Natural killer cell (primary cell): ENCODE measurements at places on chromosomes 12 and 14. TPM values are rescaled to one million over a fixed set of nuclear protein-coding genes. Genes with fewer than 3 reads are reported as not detected.

- DNase-seq: peak; percentile 38
Measured at GRCh38 chr12:46459111-46459510, 86.5 kb upstream of the SLC38A2 start.

DNA sequence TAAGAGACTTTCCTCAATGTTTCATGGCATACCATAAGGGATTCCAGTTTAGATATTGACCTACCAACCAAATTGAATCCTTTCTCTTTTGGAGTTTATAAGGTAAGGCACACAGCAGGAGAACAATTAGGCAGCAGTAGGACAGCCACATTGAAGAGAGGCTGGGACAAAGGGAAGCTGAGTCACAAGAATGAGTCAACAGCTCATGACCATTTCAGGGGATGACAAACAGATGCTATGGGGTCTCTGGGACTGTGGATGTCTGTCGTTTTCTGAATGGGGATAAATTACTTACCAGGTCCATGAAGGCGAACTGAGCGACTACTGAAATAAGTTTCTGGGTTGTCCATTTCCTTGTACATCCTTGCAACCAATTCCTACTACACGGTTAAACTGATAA, 48.6 kb upstream of the E2F7 start:
- DNase-seq: no peak

DNA sequence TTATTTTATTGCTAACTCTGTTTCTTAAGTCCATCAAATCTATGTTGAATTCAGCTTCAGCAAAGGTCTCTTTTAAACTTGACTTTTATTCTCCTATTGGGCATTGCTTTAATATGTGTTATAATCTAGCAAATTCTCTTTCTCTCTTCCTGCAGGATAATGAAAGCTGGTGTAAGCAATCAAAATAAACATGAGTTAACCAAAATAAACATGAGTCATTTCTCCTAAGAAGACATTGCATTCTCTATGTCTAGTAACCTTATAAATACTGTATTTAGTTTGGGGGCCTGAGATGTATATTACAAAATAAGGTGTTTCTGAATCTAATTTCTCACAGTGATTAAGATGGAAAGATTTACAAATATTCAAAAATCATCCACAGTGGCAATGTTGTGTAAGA, 739.1 kb upstream of the ATXN7L3B start:
- no peak for DNase-seq

DNA sequence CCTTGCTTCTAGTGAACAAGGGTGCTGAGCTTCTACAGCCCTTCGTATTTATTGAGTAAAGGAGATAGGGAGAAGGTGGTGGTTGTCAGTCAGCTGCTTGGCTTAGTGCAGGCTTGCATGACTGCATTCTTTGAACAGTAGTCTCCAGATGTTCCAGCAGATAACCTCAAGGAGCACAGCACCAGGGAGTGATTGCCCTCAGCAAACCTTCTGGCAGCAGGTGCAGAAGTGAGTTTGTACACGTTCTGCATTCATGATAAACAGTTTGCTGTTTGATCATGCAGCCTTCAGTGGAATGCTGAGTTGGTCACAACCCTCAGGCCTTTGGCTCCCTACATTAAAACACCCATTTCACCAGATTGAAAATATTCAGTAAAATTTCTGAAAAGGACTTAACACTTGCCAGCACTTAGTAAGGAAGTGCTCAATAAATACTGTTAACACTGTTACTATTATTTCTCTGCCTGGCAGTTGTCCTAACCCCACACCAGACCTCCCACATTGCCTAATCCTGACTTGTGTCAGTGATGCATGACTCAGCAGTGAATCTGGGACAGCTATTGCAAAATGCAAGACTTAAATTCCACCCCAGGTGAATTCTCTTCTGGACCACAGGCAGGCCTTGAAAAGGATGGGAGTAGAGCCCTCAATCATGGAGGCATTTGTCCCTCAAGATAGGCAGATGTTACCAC, 18.9 kb upstream of the CARMIL3 start:
- DNase-seq: no peak

Gene SPX
- 1.4 TPM for total RNA-seq

GRCh38 chr14:100605706-100606686, 18.8 kb upstream of the BEGAIN start:
- no peak for DNase-seq

- DNase-seq: no peak
Measured at GRCh38 chr12:79987731-79988130, 52.8 kb upstream of the PPP1R12A start.

Gene POTEG
- total RNA-seq: not detected
